ENCODE measurements at places on chromosomes 7 and 10.
A peak's percentile ranks its signal among the peaks of the same experiment; 100 is the strongest.

- DNase-seq, result no peak
Observed at GRCh38 chr10:22058201-22058600, 54.7 kb upstream of the DNAJC1 start.

- DNase-seq, result no peak
Observed at GRCh38 chr10:133528845-133529575, 1.8 kb downstream of the CYP2E1 start.

DNA sequence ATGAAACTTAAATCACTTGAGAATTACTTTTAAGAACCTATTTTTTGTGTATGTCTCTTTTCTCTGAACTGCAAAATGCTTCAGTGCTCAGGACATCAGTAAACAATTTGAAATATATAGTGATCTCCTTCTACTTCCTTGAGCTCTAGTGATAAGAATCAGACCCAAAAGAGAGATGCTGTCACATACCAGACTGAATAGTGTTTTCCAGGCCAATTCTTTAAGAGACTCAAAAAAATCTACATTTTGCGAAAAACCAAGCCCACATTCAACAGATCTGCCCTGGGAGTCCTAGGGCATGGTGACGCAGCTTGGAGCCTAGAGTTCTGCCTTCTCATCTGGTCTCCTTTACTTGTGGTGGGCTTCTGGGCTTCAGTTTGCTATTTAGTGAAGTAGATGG, 72.1 kb upstream of the SLC13A1 start:
- DNase-seq, result no peak

- no peak for DNase-seq
Observed at GRCh38 chr7:47896809-47897423, 51.4 kb downstream of the PKD1L1 start.

DNA sequence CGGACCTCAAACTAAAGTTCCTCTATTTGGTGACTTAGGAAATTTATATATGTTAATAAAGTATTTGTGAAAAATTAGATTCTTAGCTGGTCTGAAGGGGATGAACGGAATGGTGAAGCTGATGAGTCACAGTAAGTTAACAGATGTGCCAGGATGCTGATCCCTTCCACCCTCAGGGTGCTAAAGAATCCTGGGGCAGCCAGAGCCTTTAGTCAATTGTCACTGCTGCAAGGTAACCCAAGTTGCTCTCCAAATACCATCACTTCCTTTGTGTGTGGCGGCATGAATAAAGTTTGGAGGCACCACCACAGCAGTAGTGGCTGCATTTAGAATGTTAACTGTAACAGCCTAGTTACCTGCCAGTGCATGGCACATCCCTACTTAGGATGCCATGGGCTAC, 222.6 kb upstream of the PPP1R3A start:
- no peak for DNase-seq

DNA sequence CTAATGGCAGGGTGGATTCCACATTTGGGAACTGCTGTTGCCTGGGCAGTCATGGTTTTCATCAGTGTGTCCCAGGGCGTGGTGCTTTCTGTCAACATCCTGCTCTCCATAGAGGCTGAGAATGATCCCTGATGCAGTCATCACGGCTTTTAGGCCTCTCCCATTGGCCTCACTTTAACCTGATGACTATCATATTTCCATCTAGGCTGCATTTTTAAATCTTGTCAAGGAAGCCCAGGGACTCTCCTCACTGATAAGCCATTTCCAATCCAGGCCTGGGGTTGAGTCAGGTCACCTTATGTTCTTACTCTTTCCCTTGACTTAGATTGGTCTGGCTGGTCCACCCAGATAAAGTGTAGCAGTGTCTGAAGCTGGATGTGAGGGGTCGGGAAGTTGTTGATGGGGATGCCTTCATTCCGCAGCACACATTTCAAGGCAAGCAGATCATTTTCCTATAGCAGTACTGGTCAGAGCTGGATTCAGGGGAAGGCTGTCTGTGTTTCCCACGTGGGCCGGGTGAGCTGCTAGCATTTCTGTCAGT, 177.0 kb downstream of the AUTS2 start:
- DNase-seq, result no peak

DNA sequence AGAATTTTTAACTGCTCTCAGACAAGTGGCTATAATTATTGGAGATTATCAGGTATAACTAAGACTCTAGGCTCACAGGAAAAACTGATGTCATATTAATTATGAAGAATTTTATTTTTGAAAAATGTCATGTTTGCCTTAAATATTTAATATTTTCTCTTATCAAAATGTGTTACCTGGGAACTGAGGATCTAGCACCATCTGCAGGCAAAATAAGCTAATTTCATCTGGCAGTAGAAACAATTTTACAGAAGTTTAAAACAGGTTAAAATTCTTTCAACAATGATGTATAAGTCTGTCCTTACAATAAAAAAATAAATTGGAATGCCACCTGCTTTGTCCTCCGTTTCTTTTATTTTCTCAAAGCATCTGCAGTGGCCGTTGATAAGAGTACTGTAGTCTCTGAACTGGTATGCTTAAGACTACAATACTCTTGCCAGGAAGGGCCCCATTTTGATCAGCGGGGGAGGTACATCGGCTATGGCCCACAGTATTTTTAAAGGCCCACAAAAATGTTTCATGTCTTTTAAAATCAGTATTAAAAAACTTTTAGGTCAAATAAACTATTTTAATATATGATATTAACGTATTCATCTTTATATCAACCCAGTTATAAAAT, 81.3 kb downstream of the VWDE start:
- no peak for DNase-seq

DNA sequence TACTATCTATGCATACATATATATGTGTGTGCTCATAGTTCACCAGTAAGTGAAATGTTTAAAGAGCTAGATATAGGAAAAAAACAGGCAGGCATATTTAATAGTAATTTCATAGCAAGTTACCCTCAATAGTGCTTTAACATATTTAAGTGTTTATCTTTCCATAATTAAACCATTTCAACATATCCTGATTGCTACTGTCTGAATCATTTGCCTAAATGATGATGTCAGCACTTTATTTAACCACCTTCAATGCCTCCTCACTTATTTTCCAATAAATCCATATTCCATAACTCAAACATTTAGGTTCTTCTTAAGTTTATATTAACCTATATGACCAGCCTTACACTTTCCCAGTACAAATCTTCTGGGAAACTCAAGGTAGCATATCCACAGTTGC, 601.1 kb downstream of the ARL4A start:
- no peak for DNase-seq

DNA sequence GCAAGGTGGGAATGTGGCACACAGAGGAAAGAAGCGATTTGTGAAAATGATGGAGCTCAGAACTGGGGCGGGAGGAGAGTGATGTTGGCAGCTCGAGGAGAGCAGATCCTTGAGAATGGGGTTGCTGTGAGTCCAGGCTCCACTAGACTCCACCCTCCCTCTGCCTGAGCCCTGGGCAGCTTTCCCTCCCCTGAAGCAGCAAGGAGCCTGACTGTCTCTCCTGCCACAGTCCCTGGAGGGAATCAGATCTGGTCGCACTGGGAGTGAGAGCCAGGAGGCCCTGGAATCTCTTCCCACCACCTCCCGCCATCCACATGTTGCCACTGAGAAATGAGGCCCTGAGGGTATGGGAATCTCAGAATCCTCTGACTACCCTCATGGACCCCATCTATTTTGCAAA, 362.7 kb downstream of the PLXNA4 start:
- DNase-seq, result no peak

DNA sequence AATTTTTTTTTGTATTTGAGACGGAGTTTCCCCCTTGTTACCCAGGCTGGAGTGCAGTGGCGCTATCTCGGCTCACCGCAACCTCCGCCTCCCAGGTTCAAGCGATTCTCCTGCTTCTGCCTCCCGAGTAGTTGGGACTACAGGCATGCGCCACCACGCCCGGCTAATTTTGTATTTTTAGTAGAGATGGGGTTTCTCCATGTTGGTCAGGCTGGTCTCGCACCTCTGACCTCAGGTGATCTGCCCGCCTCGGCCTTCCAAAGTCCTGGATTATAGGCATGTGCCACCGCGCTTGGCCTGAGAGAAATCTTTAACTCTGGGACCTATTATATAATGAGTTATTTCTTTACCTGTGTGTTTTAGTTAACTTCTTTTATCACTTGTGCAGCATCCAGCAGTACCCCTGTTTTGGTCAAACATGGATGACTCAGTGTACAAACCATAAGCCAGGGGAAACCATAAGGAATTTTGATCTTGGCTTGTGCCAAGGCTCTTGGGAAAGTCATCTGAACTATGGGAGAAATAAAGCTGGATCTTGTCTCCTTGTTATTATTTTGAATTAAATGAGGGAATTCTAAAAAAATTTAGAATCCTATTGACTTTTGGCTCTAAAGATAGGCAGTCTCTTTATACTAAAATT, 23.6 kb upstream of the ZRANB1 start:
- DNase-seq, result no peak

GRCh38 chr10:67723601-67724000, 27.6 kb upstream of the CTNNA3 start:
- no peak for DNase-seq

DNA sequence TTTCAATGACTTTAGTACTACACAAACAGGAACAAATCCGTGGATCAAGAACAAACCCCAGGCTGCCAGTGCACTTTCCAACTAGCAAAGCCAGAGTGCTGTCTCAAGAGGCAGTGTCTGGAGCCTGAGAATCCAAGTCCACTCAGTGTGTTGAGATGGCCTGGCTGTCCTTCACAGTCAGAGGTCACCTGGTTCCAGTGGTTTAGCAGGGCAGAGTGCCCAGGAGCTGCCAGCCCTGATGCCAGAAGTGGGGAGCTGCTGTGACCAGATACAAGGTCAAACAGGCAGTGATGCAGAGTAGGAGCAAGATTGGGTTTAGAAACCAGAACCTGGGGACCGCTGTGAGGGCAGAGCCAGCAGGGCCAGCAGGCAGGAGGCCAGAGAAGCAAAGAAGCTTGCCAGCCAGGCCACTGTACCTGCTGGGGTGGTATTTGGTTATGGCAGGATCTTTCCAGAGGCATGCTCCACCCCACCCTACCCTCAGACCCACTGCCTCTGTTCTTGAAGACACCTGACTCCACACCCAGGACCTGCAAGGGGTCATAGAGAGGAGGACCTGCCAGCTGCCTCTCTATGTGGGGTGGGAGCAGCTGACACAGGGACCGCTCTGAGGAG, 35.6 kb upstream of the C10orf90 start:
- DNase-seq, result no peak

GRCh38 chr7:72404743-72405142, 7.4 kb downstream of the CALN1 start:
- DNase-seq, result no peak

GRCh38 chr10:29761916-29762315, 127.1 kb upstream of the SVIL start:
- no peak for DNase-seq

DNA sequence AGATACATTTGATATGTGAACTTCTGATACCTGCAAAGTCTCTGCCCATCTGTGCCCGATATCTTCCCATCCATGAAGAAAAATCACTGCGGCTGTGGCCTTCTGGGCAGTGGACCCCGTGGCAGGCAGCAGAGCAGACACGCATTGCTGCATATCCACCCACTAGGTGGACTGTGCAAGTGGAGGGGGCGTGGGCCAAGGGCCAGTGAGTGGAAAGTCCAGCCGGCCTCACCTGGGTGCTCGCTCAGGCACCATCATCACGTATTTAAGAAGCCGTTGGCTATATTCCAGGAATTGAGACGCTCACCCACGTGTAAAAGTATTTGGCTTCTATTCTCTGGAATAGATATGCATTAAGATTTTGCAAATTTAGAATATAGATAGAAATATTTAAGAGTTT, 30.8 kb upstream of the SLC13A1 start:
- no peak for DNase-seq

DNA sequence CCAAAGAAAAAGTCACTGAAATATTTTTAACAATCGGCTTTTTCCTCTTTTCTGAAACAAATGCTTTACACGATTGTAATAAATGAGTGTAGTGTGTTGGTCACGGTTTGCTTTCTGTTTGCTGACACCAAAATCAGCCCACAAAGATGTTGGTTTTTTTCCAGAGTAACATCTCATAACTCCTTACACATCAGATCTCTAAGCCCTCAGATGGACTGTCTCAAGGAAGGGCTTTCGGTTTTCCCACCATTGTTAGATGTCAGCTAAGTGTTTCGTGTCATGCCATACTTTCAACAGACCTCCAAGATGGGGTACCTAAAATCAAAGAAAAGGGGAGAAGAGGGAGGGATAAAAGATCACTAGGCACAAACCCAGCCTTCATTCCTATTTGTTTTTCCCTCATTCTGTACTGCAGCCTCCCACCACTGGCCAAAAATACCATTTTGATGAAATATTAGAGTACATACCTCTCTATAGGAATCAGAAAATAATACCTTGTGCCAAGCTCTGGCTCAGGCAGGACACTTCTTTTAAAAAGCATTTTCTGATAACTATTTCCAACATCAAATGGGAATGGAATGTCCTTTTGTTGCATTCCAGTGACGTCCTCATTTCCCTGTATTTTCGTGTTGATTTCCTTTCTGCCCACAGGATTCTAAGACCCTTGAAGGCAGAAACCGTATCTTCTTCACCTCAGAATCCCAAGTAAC, 159.1 kb downstream of the DGKI start:
- no peak for DNase-seq

DNA sequence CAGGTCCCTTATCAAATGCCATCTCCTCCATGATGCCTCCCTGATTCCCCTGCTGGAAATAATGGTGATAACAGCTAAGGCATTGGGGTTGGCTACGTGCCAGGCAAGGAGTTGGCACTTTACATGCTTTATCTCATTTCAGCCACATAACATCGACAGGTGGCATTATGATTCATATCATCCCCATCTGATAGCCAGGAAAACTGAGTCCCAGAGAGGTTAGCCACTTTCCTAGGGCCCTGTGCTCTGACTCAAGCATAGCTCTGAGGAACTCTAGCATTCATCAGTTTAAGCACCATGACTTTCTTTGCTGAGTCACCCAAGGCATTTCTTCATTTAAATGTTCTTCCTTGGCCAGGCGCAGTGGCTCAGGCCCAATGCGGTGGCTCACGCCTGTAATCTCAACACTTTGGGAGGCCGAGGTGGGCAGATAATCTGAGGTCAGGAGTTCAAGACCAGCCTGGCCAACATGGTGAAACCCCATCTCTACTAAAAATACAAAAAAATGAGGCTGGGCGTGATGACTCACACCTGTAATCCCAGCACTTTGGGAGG, 6.6 kb downstream of the LEP start:
- no peak for DNase-seq

DNA sequence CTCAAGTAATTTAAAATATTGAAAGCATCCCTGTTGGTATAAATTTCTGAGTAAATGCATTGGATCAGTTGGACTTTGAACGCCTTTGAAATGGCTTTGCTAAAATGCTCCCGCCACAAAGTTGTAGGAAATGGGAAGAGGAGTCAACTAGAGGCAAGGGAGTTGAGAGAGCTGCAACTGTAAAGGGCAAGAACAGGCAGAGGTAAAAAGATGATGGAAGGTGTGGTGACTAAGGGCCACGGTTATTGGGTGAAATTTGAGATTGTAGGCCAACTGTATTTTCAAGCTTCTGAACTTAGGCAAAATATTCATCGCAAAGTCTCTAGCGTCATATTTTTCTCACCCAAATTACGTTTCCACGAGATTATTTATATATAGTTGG, 595 bp upstream of the SUMF2 start:
- no peak for DNase-seq

- no peak for DNase-seq
Observed at GRCh38 chr10:58180666-58181065, 87.0 kb downstream of the IPMK start.

- DNase-seq, result peak; percentile 20
Observed at GRCh38 chr10:79137826-79138225, 69.1 kb downstream of the ZMIZ1 start.

Measured in stimulated activated CD8-positive, alpha-beta memory T cell treated with anti-CD3 and anti-CD28 coated beads, Interleukin-4, amount 100 ng/mL, for 24 hours (primary cell).